ENCODE measurements at places on chromosomes 6 and 20.

DNA sequence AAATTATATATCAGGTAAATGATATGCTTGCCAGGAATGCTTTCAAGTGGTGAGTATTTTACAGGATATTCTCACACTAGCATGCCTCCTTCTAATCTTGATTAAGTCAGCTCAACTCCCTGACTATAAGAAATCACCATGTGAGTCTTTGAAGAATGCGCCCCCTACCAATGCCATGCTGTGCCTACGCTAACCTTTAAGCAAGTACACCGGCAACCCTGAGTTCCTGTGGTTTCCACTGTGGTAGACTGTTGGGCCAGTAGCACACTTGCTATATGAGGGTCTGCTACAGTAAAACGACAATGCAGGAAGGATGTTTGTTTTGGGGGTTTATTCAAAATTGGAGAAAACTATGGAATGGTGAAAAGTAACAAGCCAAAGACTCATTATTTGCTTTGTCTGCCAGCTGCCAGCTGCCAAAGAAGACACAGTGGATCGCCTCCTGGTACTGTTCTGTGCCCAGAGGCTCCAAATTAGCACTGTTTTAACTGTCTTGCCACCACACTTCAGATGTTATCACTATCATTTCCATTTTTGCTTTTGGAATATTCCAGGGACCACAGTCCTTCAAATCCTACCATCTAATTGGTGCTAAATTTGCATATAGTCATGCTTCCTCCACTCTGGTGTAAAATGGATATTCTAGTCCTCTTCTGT, 333.5 kb downstream of the RNGTT start:
- DNase-seq = no peak

DNA sequence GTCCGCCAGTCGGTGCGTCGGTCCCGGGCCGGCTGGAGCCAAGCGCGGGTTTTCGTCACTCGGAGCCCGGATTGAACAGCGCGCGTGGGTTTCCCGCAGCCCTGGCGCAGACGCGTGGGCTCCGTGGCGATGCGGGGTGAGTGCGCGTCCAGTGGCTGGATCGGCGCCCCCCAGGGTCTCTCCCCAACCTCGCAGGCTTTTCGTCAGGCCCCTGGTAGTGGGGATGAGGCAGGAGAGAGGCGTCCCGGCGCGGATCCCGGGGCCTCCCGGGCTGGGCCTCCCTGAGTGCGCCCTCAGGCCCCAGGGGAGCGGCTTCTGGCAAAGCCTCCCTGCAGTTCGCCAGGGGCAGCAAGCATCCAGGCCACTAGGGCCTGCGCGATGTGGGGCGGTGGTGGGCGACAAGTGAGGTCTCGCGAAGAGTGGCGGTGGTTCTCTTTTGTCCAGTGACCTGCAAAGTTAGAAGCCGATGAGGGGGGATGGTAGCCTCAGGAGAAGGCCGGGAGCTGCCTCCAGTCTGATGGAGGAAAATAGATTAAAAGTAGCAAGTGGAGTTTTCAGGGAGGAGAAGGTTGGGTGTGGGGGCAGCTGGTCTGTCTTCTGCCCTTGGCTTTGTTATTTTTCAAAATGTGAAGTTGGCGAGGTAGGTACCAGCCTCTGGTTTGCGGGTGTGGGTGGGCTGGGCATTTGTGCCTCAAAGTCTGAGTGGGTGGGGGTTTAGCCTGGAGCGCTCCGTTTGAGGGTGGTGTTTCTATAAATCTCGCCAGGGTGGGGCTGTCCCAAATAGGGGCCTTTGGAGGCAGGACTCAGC, 1.6 kb downstream of the TOX2 start:
- no peak for DNase-seq

DNA sequence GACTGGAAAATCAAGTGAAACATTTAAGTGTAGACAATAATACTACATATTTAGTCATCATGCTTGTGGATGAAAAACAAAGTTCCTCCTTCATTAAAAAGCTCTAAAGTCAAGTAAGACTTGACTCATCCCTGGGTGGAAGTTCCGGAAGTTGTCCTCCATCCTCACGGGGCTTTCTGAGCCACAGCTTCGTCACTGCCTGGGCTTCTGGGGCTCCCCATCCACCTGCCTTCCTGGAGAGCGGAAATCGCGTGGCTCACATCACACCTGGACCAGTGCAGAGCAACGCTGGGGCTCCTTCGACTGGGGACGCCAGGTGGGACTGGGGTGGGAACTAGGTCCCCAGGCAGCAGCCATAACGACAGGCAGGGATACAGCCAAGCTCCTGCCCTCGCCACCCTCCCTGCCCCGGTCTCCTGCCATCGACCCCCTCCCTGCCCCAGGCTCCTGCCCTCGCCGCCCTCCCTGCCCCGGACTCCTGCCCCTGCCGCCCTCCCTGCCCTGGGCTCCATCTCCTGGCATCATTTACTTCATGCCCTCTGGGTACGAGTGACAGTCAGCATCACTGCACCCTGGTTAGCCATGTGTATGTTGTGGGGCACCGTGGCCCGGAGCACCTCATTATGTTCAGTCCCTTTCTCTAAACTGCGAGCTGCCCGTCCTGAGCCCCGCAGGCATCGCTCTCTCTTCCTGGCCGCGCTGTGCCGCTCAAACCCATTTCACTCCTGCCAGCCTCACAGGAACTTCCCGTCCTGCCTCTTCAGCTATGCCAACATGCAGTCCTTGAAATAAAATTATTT, 12.9 kb downstream of the THBS2 start:
- no peak for DNase-seq

DNA sequence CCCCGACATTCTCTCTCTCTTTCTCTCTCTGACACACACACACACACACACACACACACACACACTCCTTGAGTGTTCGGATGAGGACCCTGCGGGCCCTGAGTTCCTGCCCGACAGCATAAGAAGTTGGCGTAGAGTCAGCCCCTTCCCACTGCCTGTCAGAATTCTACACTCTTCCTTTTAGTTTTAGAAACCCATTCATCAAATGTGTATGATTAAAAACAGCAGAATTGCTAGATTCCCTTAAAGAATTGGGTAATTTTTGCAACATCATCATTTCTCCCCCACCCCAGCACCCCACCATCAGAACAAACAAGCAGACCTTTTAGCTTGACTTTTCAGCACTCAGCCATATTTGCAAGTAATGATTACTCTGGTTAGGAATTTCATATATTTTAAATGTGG, 322.8 kb downstream of the FARS2 start:
- DNase-seq = no peak

DNA sequence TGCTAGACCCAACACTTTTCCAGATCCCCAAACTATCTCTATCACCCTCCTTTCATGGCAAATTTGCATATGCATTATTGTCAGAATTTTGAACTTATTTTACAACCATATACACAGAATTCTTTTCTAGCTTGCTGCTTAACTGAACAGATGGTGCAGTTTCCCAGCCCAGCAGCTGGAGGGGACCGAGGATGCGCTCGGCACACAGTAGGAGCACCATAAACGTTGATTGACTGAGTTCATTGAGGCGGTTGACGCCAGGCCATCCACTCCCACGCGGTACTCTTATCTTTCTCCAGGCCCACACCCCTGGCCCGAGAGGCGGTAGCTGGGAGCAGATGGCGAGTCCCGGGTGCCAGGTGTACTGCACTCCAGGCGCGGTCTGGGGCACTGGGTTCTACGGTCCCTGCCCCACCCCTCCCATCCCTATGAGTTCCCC, 6.8 kb upstream of the SOX4 start:
- DNase-seq = no peak

GRCh38 chr6:155310596-155310995, 3.7 kb downstream of the TFB1M start:
- DNase-seq = no peak

DNA sequence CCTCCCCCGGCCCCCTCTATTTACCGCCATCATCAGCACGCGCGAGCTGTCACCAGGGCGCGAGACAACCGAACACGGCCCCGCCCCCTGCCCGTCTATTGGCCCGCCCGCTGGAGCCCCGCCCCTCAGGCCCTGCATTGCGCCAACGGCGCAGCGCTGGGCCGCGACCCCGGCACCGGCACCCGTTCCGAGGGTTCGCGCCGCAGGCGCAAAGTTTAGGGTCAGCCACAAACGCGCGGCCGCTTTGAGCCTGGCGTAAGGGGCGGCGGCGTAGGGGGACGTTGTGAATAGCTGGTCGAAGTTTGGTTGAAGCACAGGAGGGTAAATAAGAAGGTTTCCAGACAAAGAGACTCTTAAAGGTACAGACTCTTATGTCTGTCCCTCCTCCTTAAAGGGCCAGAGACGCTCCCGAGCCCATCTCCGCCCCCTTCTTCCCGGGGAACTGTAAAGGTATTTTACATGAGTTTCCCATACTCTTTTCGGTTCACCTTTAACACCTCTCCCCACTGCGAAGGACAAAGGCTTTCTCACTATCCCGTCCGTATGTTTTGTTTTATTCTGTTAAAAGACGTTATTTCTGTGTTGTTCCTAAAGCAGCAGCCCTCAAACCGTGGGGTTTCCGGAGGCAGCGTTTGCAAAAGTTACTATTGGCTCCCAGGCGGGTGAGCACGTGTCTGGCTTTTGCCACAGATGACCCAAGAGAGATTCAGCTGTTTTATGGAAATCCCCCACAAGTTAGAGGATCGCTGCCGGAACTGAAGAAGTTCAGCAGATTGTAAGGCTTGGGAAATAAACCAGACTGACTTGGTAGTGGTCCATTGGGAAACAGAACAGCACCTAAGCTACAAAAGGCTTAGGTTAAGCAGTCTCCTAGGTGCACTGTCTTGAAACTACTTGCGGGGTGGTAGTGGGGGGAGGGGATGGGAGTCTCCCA, at the start of gene USP49:
TSS of gene USP49 (minus strand) at position 76 of the 934 bp plus-strand sequence. CDS start 88,392 bp downstream, outside the sequence.
- peak; percentile 90 for DNase-seq

DNA sequence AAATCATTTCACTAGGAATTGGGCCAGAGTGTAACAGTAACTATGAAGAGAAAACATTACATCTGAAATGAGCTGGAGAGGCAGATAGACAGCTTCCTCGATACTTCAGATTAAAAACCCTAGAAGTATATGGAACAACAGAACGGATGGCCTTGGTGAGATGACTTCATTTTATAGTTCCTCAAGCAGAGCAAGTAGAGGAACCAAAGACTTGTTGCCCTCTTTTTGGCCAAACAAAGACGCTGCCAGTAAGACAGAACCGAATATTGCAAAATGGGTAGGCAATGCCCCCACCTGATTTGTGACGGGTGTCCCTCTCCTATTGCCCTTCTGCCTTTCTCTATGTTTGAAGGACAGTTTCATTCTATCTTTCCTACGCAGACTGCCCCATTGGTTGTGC, 53.5 kb downstream of the AGPAT4 start:
- DNase-seq = no peak

- DNase-seq = no peak
Observed at GRCh38 chr6:6057442-6058053, 50.8 kb upstream of the NRN1 start.

DNA sequence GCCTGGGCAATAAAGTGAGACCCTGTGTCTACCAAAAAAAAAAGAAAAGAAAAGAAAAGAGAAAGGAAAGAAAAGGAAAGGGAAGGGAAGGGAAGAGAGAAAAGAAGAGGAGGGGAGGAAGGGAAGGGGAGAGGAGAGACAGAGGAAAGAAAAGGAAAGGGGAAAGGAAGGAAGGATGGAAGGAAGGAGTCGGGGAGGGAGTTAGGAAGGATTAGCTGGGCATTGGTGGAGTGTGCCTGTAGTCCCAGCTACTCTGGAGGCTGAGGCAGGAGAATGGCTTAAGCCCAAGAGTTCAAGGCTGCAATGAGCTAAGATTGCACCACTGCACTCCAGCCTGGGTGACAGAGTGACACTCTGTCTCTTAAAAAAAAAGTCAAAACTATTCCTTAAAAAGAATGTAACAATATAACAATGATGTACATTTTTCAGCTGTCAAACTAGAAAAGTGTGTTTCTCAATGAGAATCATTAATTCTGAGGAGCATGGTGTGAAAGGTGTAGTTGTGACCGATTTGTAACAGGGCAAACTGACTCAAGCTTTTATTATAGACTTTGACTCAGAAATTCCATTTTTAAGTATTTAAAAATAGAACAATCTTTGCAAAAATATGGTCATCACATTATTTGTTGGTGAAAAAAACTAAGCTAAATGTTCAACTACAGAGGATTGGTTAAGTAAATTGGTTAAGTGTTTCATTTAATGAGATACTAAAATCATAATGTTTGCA, 14.7 kb downstream of the SNRPB start:
- no peak for DNase-seq

GRCh38 chr20:3247638-3248037, 8.6 kb upstream of the SLC4A11 start:
- no peak for DNase-seq

DNA sequence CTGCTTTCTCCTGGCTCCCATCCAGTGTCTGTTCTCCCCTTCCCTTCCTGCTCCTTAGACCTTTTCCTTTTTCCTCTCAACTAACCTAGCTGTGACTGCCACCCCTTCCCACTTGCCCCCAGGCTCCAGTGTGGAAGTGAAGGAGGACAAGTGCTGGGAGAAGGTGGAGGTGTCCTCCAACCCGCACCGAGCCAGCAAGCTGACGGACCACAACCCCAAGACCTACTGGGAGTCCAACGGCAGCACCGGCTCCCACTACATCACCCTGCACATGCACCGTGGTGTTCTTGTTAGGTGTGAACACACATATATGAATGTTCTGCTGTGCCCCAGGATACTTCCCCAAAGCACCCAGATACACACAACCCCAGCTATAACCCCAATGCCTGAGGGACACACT, 18.5 kb downstream of the CUL9 start:
- no peak for DNase-seq

DNA sequence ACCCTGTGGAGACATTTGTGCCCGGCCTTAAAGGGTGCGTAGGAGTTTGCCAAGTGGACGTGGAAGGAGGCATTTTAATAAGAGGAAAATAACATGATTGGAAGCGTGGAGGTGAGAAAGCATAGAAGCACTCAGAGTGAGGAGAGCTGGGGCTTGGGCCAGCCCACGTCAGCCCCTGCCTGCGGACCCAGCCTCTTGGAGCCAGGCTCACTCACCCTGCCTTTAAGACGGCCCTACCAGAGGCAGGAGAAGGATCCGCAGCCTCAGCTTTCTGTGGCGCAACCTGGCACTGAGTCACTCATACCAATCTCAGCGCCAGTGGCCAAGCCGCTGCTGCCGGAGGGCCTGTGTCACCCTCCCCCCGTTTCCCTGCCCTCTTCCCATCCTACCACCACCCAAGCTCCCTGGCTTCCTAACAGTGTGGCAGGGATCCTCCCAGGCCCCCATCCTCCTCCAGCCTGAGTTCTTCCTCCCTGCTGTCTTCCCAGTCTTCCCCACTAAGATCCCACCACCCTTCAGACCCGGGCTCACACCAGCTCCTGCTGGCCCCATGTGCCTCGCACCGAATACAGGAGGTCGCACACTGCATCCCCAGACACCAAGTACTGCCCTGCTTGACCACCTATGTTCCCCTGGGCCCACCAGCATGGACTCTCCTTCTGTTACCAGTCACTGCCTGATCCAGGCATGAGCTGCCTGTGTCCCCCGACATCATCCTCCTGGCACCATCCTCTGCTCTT, 285.2 kb downstream of the UST start:
- DNase-seq = no peak

All from activated B cell treated with CpG ODN at 0.5 μM for 24 hours (primary cell).